ENCODE measurements at places on chromosomes 2 and 18.
A peak's percentile ranks its signal among the peaks of the same experiment; 100 is the strongest.

- DNase-seq = peak; percentile 34
These were observed 19.3 kb upstream of the HPCAL1 start for GRCh38 chr2:10283106-10284062.

- no peak for DNase-seq
These were observed 210.8 kb upstream of the THUMPD2 start for GRCh38 chr2:39989888-39990287.

DNA sequence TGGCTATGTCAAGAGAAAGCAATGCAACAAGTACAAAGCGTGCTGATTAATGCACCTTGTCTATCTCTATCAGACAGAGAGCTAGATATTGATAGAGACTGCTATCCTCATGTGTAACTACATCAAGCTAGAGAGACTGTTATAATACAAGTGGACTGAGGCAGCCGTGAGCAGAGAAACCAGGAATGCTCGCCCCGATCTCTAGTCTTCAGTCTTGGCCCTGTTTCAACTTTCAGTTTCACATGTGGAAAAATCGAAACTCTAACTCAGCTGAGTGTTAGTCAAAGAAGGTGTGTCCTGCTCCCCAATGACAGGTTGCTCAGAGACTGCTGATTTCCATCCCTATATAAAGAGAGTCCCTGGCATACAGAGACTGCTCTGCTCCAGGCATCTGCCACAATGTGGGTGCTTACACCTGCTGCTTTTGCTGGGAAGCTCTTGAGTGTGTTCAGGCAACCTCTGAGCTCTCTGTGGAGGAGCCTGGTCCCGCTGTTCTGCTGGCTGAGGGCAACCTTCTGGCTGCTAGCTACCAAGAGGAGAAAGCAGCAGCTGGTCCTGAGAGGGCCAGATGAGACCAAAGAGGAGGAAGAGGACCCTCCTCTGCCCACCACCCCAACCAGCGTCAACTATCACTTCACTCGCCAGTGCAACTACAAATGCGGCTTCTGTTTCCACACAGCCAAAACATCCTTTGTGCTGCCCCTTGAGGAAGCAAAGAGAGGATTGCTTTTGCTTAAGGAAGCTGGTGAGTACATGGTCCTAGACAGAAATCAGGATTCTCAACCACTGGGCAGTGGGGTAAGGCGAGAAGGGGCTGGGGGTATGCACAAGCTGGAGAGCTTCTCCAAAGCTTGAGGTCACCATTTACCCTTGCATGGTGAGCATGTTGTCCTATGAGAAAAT, at the start of gene RSAD2:
RSAD2 (plus strand) TSS at position 376 of the 903 bp plus-strand sequence; CDS start at position 400, 24 bp downstream.
- DNase-seq = peak; percentile 66

GRCh38 chr18:33901894-33902512, 322.7 kb downstream of the NOL4 start:
- DNase-seq = no peak

Measured in activated CD4-positive, alpha-beta T cell treated with anti-CD3 and anti-CD28 coated beads, Interleukin-2, Interleukin-6, amounts not matched to agents 100 ng/mL and 50 ng/mL, durations not matched to agents 16 hours and 8 hours (primary cell).